ENCODE measurements at places on chromosomes 4 and X. TPM values are rescaled to one million over a fixed set of nuclear protein-coding genes. Genes with fewer than 3 reads are reported as not detected.

DNA sequence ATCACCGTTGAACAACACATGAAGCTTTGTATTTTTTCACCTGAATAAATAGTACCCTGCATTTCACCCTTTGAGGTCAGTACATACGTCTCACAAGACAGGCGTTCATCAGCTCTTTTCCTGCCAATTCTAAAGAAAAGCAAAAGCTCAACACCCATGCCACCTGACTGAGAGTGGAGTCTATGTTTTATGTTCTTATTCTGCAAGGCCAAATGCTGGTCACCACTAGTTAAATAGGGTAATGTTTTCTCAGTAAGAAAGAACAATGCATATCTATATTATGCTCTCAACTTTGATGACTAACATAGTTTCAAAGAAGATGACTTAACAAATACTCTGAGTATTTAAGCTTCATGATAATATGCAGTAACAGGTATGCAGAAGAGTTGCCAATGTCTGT, 336.3 kb upstream of the BMP3 start:
- no peak overlapping the region for H3K4me3 ChIP-seq
- no peak for DNase-seq
- no peaks in the 10 kb centered on the region for H3K27me3 ChIP-seq
- H3K27ac ChIP-seq, result no peak overlapping the region
- H3K36me3 ChIP-seq, result no peaks in the 10 kb centered on the region
- no peaks in the 10 kb centered on the region for H3K4me1 ChIP-seq

DNA sequence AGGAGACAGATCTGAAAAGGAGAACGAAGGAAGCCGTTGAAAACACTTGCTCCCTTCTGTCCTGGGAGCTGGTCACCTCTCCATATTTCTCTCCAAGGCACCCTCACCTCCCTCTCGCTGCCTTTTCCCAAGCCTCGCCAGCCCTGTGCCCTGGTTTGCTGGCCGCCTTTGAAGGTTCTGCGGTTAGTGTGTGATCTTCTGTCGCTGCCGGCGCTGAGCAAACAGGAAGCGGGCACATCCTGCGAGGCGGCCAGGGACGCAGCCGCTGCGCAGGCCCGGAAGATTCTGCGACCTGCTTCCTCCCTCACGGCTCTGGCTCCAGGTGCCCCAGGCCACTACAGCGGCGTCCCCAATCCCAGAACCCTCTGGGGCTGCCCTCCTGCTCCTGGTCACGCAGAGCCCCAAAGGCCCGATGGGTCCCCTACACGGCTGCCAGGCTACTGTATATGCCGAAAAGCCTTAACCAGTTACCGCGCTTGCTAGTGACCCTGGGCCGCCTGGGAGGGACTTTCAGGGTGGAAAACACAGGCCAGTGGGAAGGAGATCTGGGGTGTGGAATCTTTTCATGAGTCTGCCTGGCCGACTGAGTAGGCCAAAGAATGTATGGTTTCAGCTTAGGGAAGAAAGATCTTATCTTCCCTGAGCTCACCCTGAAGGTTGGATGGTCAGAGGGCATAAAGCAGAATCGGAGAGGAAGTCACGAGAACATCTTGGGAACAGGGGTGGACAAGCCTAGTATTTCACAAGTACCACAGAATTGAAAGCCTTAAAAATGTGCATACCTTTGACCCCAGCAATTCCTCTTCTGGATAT, 2.3 kb upstream of the SASH3 start:
- H3K36me3 ChIP-seq, result no peaks in the 10 kb centered on the region
- H3K4me1 ChIP-seq, result no peaks in the 10 kb centered on the region
- H3K27me3 ChIP-seq, result no peaks in the 10 kb centered on the region
- DNase-seq, result no peak
- H3K27ac ChIP-seq, result no peak overlapping the region

- H3K27ac ChIP-seq, result no peak overlapping the region
- no peaks in the 10 kb centered on the region for H3K27me3 ChIP-seq
- H3K4me1 ChIP-seq, result no peaks in the 10 kb centered on the region
- no peak overlapping the region for H3K4me3 ChIP-seq
These were observed 40.8 kb downstream of the C4orf46 start for GRCh38 chr4:158630893-158631292.

- H3K27ac ChIP-seq, result no peak overlapping the region
- no peaks in the 10 kb centered on the region for H3K27me3 ChIP-seq
- no peak for DNase-seq
- no peak overlapping the region for H3K4me3 ChIP-seq
- no peaks in the 10 kb centered on the region for H3K4me1 ChIP-seq
- no peaks in the 10 kb centered on the region for H3K36me3 ChIP-seq
These were observed 102.6 kb downstream of the PDE5A start for GRCh38 chr4:119525771-119526712.

GRCh38 chr4:44056721-44057151, 391.9 kb downstream of the KCTD8 start:
- no peak for DNase-seq
- H3K4me1 ChIP-seq, result no peaks in the 10 kb centered on the region
- no peaks in the 10 kb centered on the region for H3K27me3 ChIP-seq
- H3K27ac ChIP-seq, result no peak overlapping the region

GRCh38 chr4:79170077-79170476, 155.8 kb downstream of the NAA11 start:
- H3K4me3 ChIP-seq, result no peak overlapping the region
- H3K27ac ChIP-seq, result no peak overlapping the region
- no peaks in the 10 kb centered on the region for H3K36me3 ChIP-seq

GRCh38 chrX:45771114-45771513, 570.4 kb upstream of the DIPK2B start:
- H3K4me1 ChIP-seq, result no peaks in the 10 kb centered on the region
- no peaks in the 10 kb centered on the region for H3K36me3 ChIP-seq
- no peak overlapping the region for H3K4me3 ChIP-seq

DNA sequence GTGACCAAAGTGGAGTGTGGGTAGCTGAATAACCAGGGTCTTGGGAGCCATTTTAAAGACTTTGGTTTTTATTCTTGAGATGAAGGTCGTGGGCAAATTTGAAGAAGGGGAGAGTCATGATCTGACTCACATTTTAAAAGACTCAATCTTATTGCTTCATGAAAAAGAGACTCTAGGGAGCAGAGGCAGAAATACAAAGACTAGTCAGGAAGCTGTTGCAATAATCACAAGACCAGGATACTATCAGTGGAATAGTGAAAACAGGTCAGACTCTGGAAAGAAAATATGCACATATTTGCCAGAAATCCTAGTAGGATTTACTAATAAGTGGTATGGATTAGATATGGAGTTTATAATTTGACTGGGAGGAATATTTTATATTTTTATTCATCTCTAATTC, 448.4 kb downstream of the RAPGEF2 start:
- no peak overlapping the region for H3K4me3 ChIP-seq
- no peak for DNase-seq
- no peaks in the 10 kb centered on the region for H3K36me3 ChIP-seq
- no peak overlapping the region for H3K27ac ChIP-seq

Gene TLR1
- 13.2 TPM for total RNA-seq

- H3K27ac ChIP-seq, result peak overlapping the region; percentile 56
- no peaks in the 10 kb centered on the region for H3K36me3 ChIP-seq
- DNase-seq, result peak; percentile 85
- no peaks in the 10 kb centered on the region for H3K27me3 ChIP-seq
These were observed 14.7 kb downstream of the SORCS2 start for GRCh38 chr4:7206911-7207567.

DNA sequence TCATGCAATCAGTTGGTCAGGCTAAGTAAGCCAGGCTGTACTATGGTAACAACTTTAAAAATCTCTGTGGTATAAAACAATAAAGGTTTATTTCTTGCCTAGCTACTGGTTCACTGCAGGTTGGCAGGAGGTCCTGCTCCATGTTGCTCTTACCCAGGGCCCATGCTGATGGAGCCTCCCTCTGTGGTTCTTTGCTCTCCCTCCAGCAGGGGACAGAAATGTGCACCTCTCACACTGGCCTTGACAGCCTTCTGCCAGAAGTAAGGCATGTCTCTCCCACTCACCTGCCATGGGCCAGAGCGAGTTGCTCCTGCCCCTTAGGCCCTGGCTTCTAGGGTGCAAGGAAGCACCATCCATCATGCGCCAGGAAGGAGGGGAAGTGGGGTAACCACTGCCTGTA, 31.1 kb downstream of the CLDN22 start:
- no peaks in the 10 kb centered on the region for H3K27me3 ChIP-seq
- no peak overlapping the region for H3K4me3 ChIP-seq
- H3K4me1 ChIP-seq, result no peaks in the 10 kb centered on the region
- peaks cover 4% of the 10 kb centered on the region for H3K36me3 ChIP-seq
- no peak for DNase-seq

DNA sequence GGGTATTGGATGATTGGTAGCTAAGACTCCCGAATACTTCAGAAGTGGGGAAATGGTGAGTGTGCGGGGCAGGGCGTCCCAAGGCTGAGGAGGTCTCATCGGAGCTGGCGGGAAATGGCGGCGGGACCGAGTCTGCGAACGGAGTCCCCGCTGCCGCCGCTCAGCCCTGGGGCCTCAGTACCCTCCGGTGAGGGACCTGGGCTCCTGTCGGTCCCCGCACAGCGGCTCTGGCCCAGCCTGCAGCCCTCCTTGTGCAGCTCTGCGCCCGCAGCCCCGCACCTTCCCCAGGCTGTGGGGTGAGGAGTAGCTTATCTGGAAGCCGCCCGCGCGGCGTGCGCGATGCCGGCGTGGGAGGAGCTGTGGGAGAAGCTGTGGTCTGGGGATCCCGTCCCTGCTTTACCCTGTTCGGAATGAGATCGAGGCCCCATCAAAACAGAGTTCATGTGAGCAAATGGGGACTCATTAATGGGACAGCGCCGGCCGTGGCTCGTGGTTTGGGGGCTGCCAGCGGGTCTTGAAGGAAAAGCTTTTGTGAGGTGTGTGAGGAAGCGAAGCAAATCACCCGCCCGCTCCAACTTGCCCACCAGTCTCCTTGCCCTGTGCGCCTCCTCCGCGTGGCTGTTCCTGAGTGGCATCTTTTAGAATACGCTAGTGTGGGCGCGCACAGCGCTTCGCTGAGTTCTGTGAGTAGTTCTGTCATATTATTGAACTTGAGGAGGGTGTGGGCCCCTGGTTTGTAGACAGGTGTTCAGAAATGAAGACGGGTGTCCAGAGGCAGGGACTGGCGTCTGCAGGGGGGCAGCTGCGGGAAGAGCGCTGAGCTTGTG, 531 bp downstream of the ZNF141 start:
- no peaks in the 10 kb centered on the region for H3K27me3 ChIP-seq
- peak overlapping the region; percentile 87 for H3K27ac ChIP-seq
- no peaks in the 10 kb centered on the region for H3K36me3 ChIP-seq
- H3K4me3 ChIP-seq, result peak overlapping the region; percentile 54
- peak; percentile 66 for DNase-seq

Gene THAP6
- 18.6 TPM for total RNA-seq

GRCh38 chr4:8726344-8726851, 133.8 kb downstream of the CPZ start:
- no peaks in the 10 kb centered on the region for H3K27me3 ChIP-seq
- no peaks in the 10 kb centered on the region for H3K36me3 ChIP-seq
- H3K4me3 ChIP-seq, result no peak overlapping the region
- no peaks in the 10 kb centered on the region for H3K4me1 ChIP-seq
- H3K27ac ChIP-seq, result no peak overlapping the region
- no peak for DNase-seq

- H3K4me1 ChIP-seq, result no peaks in the 10 kb centered on the region
- DNase-seq, result no peak
- no peak overlapping the region for H3K4me3 ChIP-seq
- H3K27me3 ChIP-seq, result no peaks in the 10 kb centered on the region
These were observed 32.7 kb downstream of the TMA16 start for GRCh38 chr4:163527172-163527571.

DNA sequence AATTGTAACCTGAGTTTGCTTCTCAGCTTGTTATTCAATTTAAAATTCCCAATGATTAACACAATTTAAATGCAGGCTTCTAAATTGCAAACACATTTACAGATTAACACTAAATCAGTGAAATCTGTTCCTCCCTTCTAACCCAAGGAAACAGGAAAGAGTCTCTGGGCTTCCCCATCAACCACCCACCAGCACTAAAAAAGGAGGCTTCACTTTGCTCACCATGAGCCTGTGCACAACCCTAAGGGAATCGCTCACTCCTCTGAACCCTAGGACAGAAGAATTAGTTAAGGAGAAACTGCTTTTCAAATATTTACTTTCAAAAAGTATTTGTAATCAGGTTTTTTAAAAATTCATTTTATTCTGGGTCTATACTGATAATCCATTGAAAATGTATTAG, 155.3 kb downstream of the COL25A1 start:
- H3K36me3 ChIP-seq, result no peaks in the 10 kb centered on the region
- H3K27ac ChIP-seq, result no peak overlapping the region
- no peak for DNase-seq

DNA sequence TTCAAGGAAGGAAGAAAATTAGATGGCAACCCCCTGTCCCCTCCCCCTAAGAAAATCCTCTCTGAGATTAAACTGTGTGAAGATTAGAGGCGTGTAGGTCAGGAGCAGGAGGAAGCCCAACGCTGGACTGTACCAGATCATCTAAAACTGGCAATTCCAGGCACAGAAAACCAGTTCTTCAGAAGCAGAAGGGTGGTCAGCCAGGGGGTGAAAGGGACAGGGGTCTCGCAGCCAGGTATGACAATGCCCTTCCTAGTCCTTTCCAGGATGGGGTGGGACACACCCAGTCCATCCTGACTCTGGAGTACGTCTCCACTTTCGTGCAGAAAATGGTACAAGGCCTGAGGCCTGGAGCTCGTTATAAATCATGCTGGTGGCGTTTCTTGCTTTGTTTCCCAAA, 3.3 kb upstream of the RHOH start:
- H3K36me3 ChIP-seq, result no peaks in the 10 kb centered on the region
- no peak overlapping the region for H3K27ac ChIP-seq
- H3K27me3 ChIP-seq, result no peaks in the 10 kb centered on the region
- no peak for DNase-seq
- H3K4me1 ChIP-seq, result no peaks in the 10 kb centered on the region

Gene HGFAC
- 0.83 TPM for total RNA-seq

DNA sequence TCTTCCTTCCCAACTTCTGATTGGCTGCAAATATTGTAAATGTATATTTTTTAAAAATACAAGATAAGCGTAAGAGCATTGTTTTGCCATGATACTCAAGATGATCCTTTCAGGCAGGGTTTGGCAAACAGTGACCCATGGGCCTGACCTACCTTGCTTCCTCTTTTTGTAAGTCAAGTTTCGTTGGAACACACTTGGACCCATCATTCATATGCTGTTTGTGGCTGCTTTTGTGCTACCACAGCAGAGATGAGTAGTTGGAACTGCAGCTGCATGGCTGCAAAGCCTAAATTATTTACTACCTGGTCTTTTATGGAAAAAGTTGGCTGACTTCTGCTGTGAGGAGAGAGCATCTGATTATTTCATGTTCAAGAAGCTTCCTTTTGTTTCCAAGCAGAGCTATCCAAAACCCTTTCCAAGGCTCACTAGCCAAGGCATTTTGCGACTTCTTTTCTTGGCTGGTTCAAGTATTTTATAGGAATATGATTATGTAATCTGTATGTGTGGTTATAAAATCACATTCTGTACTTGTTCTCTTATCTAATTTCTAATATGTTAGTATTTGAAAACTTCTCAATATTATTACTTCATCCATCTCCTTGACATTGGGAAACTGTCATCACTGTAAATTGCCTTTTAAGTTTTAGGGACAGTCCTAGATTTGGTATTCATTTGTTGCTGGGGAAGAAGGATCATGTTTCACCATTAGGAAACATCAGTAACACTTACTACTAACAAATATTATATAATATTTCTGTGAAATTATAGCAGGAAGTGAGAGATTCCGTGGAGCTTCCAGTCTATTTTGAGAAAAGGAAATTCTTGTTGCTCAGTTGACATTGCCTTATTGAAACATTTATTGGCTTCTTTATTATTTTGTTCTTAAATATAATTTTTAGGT, 109.2 kb downstream of the ARHGAP10 start:
- H3K27me3 ChIP-seq, result no peaks in the 10 kb centered on the region
- no peaks in the 10 kb centered on the region for H3K4me1 ChIP-seq
- H3K27ac ChIP-seq, result no peak overlapping the region
- no peak for DNase-seq
- no peaks in the 10 kb centered on the region for H3K36me3 ChIP-seq

Gene LANCL3
- total RNA-seq, result 0.09 TPM

Gene INTS6L
- 15.6 TPM for total RNA-seq

GRCh38 chr4:185344743-185345538, 50.8 kb downstream of the LRP2BP start:
- H3K4me1 ChIP-seq, result no peaks in the 10 kb centered on the region
- DNase-seq, result no peak
- no peak overlapping the region for H3K4me3 ChIP-seq
